ENCODE measurements at places on chromosomes 5 and 9. TPM values are rescaled to one million over a fixed set of nuclear protein-coding genes. Genes with fewer than 3 reads are reported as not detected.

F2RL2 gene
- total RNA-seq, result not detected

NHP2 gene
- 193 TPM for total RNA-seq

PDE6A gene
- not detected for total RNA-seq

GARIN3 gene
- total RNA-seq, result not detected

BTNL8 gene
- not detected for total RNA-seq

GRCh38 chr9:76716085-76716672 is 48.1 kb upstream of the PCA3 start:
- DNase-seq, result no peak

DNA sequence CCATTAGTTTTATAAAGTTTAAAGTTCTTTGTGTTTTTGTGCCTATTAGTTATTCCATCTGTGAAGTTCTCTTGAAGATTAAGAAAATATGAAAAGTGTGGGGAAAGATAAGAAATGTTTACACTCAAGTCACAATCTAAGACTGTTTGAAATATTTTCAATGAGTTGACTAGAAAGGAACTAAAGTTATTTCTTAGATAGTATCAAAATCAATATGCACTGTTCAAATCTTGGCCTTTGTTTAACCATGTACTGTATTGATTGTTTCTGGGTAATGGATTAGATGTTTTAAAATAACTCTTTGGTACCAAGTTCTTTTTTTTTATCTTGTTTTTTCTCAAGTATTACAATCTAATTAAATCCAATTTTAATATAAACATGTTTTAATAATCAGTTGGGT is 46.0 kb downstream of the SMC5 start:
- no peak for DNase-seq

- no peak for DNase-seq
Observed at GRCh38 chr5:29794141-29794787, 1399.2 kb upstream of the CDH6 start.

DNA sequence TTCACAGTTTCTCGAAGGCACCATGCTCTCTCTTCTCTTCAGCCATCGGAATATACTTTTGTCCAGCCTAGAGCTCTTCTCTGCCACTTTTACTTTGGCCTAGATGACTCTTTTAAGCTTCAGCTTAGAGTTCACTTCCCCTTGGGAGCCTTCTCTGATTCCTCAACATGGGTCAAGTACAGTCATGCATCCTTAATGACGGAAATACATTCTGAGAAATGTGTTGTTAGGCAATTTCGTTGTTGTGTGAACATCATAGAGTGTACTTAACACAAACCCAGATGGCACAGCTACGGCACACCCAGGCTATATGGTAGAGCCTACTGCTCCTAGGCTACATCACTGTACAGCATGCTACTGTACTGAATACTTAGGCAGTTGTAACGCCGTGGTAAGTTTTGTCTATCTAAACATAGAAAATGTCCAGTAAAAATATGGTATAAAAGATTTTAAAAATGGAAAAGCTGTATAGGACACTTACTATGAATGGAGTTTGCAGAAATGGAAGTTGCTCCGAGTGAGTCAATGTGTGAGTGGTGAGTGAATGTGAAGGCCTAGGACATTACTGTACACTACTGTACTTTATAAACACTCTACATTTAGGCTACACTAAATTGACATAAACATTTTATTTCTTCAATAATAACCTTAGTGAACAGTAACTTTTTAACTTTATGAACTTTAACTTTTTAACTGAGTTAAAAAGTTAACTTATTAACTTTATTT is 15.1 kb upstream of the TNFSF15 start:
- DNase-seq, result no peak

DNA sequence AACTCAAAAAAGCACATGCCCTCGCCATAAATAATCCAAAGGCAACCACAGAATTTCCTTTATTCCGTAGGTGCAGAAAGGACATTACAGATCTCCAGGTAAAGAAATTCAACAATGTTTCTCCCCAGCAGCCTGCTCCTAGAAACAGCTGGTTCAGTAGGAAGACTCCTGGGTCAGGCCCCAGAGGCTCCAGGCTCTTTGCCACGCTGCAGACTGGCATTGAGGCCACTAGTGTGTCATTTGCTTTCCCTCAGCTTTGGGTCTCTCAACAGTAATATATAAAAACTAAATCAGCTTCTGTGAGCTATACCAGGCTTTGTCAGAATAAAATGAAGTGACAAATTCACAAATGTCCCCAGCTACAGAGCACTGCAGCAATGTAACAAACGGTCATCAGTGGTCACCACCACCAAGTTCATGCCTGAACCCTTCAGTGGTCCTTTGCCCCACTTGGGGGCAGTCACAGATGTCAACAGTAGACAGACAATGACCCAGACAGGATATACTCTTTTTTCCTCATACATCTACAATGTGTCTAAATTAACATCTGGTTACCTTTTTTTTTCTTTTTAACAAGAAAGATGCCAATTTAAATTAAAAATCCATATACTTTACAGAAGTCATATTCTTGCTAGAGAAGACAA is 93.5 kb downstream of the MARCHF3 start:
- no peak for DNase-seq

- no peak for DNase-seq
Observed at GRCh38 chr5:7078901-7079300, 317.0 kb upstream of the ADCY2 start.

GRCh38 chr9:136587145-136587943 is 41.5 kb upstream of the NOTCH1 start:
- DNase-seq, result no peak

- DNase-seq, result peak; percentile 8
Observed at GRCh38 chr9:35948901-35949318, 9.0 kb downstream of the OR2S2 start.

Data from Calu3 (cell line).